ENCODE measurements at places on chromosomes 5 and 9.

GRCh38 chr5:179164331-179165311 is 104.4 kb downstream of the ZNF354C start:
- DNase-seq, result no peak

GRCh38 chr5:138636398-138636944 is 61.3 kb upstream of the HSPA9 start:
- no peak for DNase-seq

DNA sequence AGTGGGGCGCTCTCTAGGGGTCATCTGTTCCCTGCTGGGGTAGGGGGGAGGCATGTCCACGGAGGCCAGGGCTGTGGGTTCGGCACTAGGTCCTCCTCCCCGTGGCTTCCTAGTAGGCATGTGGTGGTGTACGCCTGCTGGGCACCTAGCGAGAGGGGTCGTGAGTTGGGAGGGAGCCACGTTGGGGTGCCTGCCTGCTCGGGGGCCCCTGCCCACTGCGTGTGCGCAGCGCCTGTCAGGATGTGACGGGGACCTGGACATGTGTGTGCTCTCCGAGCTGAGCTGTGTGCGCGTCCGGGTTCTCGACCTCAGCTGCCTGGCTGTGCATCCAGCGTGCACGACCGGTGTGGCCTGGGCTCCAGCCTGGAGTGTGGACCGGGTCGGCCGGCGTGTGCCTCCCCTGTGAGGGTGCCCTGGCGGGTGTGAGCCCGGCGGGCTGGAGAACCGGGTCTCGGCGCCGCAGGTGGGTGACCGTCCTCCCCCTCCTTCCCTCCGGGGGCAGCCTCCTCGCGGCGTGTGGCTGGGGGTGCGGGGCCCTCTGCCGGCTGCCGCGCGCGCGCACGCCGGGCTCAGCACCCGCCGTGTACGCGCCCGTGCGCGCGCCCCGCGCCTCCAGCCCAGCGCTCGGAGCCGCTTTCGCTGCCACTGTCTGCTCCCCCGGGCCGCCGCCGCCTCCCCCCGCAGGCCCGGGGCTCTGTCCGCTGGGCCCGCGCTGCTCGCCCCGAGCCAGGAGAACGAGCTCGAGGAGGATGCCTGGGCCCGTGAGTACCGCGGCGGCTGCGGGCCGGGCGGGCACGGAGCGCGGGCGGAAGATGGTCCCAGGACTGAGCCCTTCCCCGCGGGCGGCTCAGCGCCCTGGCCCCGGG is at the start of gene PRR7:
TSS of gene PRR7 (plus strand) at position 615 of the 866 bp plus-strand sequence. CDS start 8,254 bp downstream, outside the sequence.
- no peak for DNase-seq

- peak; percentile 46 for DNase-seq
These were observed 166.8 kb downstream of the ARHGEF28 start for GRCh38 chr5:73792687-73793320.

- DNase-seq, result no peak
These were observed at the start of gene CHSY3 for GRCh38 chr5:129904102-129904666. Gene CHSY3, plus strand, starts transcription at chr5:129904465.

DNA sequence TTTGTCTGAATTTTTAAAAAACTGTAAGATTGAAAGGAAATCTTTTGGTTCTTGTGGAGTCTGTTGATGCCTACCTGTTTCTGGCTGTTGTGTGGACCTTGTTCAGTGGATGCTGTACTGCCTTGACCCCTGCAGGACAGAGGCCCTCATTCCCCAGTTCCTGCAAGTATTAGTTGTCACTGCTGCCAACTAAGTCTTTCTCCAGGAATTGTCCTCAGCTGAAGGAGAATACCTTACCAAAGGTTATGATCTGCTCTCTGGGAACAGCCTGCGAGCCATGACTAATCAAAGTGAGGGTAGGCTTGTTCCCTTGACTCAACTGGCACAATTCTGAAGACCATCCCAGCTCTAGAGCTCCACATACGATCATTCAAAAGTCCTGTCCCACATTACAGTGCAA is 145.3 kb upstream of the FST start:
- no peak for DNase-seq

DNA sequence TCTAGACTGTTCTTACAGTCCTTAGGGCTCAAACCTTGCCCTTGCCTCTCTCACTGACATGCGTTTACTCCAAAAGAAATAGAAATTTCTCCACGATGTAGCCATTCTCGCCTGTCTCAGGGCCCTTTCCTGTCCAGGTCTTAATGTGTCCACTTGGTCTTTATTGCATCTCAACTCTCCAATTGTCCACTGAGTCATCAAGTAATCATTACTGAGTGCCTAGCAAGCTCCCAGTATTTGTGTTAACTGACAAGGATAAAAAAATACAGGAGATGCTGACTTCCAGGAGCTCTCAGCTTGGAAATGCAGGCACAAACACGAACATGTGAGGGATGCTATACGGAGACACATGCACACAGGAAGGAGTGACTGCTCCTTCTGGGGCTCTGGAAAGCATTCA is 147.3 kb downstream of the ARSB start:
- no peak for DNase-seq

- DNase-seq, result no peak
These were observed 42.7 kb downstream of the ST8SIA4 start for GRCh38 chr5:100860407-100860806.

- no peak for DNase-seq
These were observed 265.0 kb downstream of the MARCHF11 start for GRCh38 chr5:15914638-15915037.

DNA sequence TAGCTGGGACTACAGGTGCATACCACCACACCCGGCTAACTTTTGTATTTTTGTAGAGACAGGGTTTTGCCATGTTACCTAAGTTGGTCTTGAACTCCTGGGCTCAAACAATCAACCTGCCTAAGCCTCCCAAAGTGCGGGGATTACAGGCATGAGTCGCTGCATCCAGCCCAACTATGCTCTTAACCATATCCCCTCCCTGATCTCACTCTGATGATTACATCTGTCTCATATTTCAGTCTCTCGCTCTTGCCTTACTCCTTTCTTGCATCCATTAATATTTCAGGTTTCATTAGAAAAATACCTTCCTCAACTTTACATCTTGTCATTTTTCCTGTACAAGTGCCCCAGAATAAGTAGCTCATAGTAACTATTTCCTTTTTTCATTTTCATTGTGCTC is 61.0 kb upstream of the BASP1 start:
- DNase-seq, result no peak

DNA sequence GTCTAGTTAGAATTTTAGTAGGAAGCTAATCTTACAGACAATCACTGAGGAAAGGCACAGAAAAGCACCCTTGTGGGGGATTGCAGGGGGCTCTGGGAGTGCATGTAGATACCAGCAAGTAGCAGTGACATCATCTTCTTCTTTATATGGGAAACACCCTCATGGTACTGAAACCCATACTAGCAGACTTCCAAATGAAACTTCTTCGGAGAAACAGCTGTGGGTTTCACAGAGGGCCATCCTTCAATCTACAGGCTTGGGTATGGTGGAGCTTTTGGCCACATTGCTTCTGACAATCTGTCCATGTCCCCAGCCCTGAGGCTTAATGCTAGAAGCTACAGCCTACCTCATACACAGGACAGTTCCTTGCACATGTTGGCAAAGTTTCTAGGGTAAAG is 165.2 kb upstream of the NFIB start:
- DNase-seq, result no peak

DNA sequence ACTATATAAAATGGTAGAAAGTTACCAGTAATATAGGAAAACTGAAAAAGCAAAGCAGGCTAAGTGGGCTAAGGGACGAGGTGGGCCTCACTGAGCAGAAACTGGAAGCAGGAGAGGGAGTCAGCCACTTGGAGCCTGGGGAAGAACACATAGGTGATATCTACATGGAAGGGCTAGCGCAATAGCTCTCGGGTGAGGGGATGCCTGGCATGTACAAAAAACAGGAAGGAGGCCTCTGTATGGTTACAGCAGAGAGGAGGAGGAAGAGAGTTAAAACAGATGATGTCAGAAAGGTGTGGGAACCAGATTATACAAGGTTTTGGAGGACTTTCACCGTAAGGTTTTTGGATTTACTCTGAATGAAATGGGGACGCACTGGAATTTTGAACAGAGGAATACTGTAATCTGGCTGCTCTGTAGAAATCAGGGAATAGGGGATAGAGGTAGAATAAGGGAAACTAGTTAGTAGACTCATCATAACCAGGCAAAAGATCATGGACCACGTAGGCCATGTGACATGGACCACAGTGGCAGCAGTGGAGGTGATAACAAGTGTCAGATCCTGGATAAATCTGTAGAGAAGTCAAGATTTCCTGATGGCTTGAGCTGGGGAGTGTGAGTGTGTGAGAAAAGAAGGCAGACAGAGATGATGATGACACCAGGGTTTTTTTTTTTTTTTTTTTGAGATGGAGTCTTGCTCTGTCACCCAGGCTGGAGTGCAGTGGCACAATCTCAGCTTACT is 52.5 kb downstream of the FNBP1 start:
- no peak for DNase-seq

DNA sequence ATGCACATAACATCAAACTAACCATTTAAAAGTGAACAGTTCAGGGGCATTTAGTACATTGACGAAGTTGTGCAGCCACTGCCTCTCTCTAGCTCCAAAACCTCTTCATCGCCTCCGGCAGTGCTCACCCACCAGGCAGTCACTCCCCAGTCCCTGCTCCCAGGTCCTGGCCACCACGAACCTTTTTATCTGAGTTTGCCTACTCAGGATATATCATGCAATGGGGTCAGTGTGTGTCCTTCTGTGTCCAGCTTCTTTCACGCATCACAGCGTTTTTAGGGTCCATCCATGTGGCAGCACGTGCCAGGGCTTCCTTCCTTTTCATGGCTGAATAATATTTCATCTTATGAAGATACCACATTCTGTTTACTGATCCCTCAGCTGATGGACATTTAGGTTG is 4.6 kb downstream of the AHRR start:
- no peak for DNase-seq

DNA sequence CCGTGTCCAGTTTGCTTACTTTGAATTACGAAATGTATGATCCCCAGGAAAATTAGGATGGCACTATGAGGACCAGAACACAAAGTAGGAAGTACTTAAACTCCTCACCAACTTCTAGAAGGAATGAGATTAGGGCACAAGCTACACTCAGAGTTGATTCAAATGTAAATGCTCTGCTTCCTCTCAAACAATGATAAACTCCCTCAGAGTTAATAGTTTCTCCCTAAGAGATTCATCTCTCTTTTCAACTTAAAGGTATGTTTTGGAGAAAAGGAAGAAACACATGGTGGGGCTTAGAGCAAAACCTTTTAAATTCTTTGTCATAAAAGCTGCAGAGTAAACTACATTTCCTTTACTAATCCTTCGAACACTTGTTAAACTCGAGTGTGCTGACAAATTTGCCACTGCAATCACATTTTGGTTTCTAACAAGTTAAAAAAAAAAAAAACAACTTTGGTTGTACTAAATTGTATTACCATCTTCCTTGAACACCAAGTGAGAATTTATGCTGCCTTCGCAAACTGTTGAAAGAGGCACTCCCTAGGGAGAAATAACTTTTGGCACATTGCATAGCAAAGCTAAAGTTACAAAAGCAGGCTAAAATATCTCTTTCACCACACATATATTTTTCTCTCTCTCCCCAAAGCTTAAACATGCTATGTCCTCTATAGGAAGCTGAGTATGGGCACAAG is 66.6 kb downstream of the DENND1A start:
- no peak for DNase-seq

GRCh38 chr5:41793141-41793770 is 77.0 kb downstream of the OXCT1 start:
- DNase-seq, result no peak

- no peak for DNase-seq
These were observed 41.4 kb upstream of the FSTL4 start for GRCh38 chr5:133653760-133654049.

DNA sequence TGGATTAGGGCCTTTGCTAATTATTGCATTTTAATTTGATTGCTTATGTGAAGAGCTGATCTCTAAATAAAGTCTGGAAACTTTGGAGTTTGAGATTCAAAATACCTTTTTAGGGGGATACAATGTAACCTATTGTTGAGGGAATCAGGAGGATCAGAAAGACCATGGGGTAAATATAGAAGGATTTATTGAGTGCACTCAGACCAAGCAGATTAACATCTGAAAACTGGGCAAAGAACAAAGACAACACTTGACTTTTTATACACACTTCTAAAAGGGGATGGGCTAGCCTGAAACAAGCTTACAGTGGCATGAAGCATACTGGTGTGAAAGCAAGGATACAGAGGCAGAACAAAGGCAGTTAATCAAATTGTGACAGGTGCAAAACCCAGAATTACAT is 174.3 kb downstream of the MRPS30 start:
- DNase-seq, result no peak

- DNase-seq, result no peak
These were observed 147.3 kb downstream of the TLE4 start for GRCh38 chr9:79719021-79719420.

DNA sequence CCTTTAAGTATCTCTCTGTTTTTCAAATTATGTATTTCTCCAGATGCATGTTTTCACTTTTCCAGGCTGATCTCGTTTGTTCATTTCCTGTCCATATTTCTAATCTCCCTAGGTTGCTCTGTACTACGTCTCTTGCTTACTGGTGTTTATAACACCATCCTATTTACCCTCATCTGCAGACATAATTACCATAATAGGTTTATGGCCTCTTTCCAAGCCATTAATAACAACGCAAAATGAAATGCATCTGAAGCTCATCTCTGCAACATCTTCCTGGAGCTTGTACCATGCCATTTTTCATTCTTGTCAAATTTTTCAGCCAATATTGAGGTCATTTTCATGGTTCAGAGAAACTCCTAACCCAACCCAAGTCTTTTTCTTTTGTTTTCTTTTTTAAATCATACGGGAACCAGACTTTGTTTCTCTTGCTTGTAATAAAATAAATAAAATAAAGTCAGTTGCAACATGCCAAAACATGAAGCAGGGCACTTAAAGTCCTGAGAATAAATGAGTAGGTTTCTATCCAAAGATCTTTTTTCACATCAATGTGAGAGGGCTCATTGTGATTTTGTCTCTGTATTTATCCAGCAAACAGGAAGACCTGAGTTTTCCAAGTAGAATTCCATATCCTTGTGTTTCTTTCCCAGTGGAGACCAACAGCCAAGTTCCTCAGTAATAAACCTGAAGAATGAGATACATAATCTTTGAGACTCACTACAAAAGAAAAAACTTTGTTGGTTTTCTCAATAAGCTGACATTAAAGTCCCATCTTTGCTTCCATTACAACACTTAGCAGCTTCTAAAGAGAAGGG is 37.0 kb downstream of the DPYSL3 start:
- no peak for DNase-seq

DNA sequence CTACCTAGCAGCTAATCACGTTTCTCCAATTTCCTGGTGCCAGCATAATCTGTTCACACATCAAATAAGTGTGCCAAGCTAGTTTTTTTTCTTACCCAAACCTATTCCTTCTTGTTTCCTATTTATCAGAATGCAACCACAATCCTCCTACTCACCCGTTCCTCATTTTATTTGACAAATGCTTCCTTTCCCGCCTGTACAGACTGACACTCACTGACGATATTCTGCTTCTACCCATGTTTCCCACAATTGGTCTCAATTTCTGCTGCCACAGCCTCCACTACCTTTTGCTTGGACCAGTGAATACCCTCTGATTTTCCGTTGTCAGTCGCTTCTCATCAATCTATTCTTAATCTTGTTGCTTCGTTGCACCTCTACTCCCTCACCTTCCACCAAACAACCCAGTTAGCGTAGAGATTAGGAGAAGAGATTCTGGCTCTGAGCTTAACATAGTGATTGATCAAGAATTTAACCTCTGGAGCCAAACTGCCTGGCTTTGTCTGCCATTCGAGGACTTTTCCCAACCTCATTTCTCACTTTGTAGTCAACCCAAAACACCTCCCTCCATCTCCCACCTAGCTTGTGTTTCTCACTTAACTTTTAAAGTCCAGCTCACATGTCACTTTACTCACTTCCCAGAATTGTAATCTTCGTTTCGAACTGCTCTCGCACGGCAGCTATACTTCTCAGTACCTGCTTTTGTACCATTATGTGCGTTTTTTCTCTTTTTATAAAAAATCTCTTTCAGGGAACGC is 729 bp upstream of the TMEM38B start:
- no peak for DNase-seq

GRCh38 chr5:52759331-52759730 is 28.4 kb upstream of the ITGA1 start:
- DNase-seq, result no peak
